ENCODE measurements at places on chromosomes 13 and 19. TPM values are rescaled to one million over a fixed set of nuclear protein-coding genes. Genes with fewer than 3 reads are reported as not detected.

GRCh38 chr13:91986761-91987483 lies 588.5 kb downstream of the GPC5 start:
- no peak for DNase-seq
- H3K27me3 ChIP-seq = no peaks in the 10 kb centered on the region
- H3K36me3 ChIP-seq = no peaks in the 10 kb centered on the region
- no peaks in the 10 kb centered on the region for H3K4me1 ChIP-seq

GRCh38 chr19:53818756-53819155 lies 5.4 kb downstream of the NLRP12 start:
- no peaks in the 10 kb centered on the region for H3K4me1 ChIP-seq
- H3K27me3 ChIP-seq = no peaks in the 10 kb centered on the region
- no peak overlapping the region for H3K27ac ChIP-seq
- no peak overlapping the region for H3K4me3 ChIP-seq
- no peaks in the 10 kb centered on the region for H3K36me3 ChIP-seq

DNA sequence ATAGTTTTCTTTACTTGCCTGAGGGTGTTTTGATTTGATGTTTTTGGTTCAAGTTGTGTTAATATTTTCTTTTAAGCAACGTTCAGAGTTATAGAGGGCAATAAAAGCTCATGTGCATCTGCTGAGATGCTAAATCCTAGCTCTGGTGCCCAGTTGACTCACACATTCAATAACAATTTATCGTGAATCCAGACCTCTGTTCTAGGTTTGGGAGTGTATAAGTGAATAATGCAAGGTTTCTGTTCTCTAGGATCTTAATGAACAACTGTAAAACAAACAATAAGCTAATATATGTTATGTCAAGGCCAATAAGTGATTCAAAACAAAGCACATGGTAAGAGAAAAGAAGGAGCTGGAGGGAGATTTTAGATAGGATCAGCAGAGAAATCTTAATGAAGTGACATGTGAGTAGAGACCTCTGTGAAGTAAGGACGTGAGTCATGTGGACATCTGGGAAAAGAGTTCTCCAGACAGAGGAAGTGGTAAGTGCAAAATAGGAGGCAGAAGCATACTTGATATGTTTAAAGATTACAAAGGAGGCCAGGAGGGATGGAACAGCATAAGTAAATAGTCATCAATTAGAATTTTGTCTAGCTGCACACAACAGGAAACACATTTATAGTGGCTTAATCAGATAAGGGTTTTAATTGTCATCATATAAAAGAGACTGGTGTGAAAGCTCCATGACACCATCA lies 278.5 kb upstream of the HTR2A start:
- DNase-seq = peak; percentile 7
- no peaks in the 10 kb centered on the region for H3K36me3 ChIP-seq
- peaks cover 9% of the 10 kb centered on the region for H3K4me1 ChIP-seq
- no peaks in the 10 kb centered on the region for H3K27me3 ChIP-seq
- no peak overlapping the region for H3K4me3 ChIP-seq

GRCh38 chr13:66700117-66700601 lies 530.0 kb downstream of the PCDH9 start:
- no peaks in the 10 kb centered on the region for H3K36me3 ChIP-seq
- H3K4me3 ChIP-seq = no peak overlapping the region
- no peak for DNase-seq
- no peaks in the 10 kb centered on the region for H3K4me1 ChIP-seq

- no peaks in the 10 kb centered on the region for H3K27me3 ChIP-seq
- 0 out of 2 replicates have a peak, but pooled peaks cover 9% of the 10 kb centered on the region for H3K4me1 ChIP-seq
- peak; percentile 15 for DNase-seq
- no peak overlapping the region for H3K4me3 ChIP-seq
Measured at GRCh38 chr13:33312150-33312860, 26.8 kb upstream of the STARD13 start.

DNA sequence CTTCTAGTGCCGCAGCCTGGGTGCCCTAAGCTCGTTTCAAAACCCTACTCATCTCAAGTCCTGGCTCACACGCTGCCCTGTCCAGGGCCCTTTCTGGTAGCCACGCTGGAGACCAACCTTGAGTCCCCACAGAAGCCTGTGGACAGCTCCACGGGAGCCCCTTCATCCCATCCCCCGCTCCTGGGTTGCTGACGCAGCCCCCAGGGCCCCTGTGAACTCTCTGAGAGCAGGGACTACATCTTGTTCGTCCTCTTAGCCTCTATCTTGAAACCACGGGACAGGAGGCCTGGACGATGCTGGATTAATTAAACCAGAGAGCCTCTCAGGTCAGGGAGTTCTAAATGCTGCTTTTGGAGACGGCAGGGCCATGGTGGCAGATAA lies 7.4 kb downstream of the MLLT1 start:
- H3K4me3 ChIP-seq = no peak overlapping the region
- H3K27ac ChIP-seq = peak overlapping the region; percentile 67
- H3K36me3 ChIP-seq = peaks cover 49% of the 10 kb centered on the region
- peaks cover 49% of the 10 kb centered on the region for H3K4me1 ChIP-seq
- DNase-seq = no peak
- H3K27me3 ChIP-seq = no peaks in the 10 kb centered on the region

GRCh38 chr19:33040994-33041827 lies 23.5 kb downstream of the RHPN2 start:
- H3K4me1 ChIP-seq = peaks cover 27% of the 10 kb centered on the region
- peaks cover 24% of the 10 kb centered on the region for H3K36me3 ChIP-seq
- H3K27ac ChIP-seq = peak overlapping the region; percentile 92
- DNase-seq = peak; percentile 93

- H3K4me1 ChIP-seq = no peaks in the 10 kb centered on the region
- H3K27me3 ChIP-seq = no peaks in the 10 kb centered on the region
- no peak for DNase-seq
- no peaks in the 10 kb centered on the region for H3K36me3 ChIP-seq
Measured at GRCh38 chr13:80306337-80306972, 34.5 kb downstream of the SPRY2 start.

GRCh38 chr19:29750001-29750400 lies 34.9 kb upstream of the C19orf12 start:
- H3K36me3 ChIP-seq = no peaks in the 10 kb centered on the region
- H3K4me3 ChIP-seq = no peak overlapping the region
- H3K4me1 ChIP-seq = no peaks in the 10 kb centered on the region
- no peak for DNase-seq
- H3K27me3 ChIP-seq = peaks cover 11% of the 10 kb centered on the region

- no peak overlapping the region for H3K4me3 ChIP-seq
- no peaks in the 10 kb centered on the region for H3K27me3 ChIP-seq
- DNase-seq = no peak
- H3K27ac ChIP-seq = no peak overlapping the region
- peaks cover 6% of the 10 kb centered on the region for H3K36me3 ChIP-seq
- peaks cover 22% of the 10 kb centered on the region for H3K4me1 ChIP-seq
Measured at GRCh38 chr13:51614350-51614786, 30.1 kb downstream of the WDFY2 start.

- peak; percentile 99 for DNase-seq
- H3K4me1 ChIP-seq = peaks cover 52% of the 10 kb centered on the region
- no peaks in the 10 kb centered on the region for H3K36me3 ChIP-seq
- H3K4me3 ChIP-seq = no peak overlapping the region
Measured at GRCh38 chr13:80083853-80084676, 256.9 kb downstream of the SPRY2 start.

- H3K27me3 ChIP-seq = no peaks in the 10 kb centered on the region
- peaks cover 19% of the 10 kb centered on the region for H3K36me3 ChIP-seq
- peak; percentile 64 for DNase-seq
- H3K27ac ChIP-seq = peak overlapping the region; percentile 86
- peaks cover 18% of the 10 kb centered on the region for H3K4me1 ChIP-seq
- peak overlapping the region; percentile 94 for H3K4me3 ChIP-seq
Measured at GRCh38 chr19:19385896-19386869, 19.3 kb upstream of the GATAD2A start.

DNA sequence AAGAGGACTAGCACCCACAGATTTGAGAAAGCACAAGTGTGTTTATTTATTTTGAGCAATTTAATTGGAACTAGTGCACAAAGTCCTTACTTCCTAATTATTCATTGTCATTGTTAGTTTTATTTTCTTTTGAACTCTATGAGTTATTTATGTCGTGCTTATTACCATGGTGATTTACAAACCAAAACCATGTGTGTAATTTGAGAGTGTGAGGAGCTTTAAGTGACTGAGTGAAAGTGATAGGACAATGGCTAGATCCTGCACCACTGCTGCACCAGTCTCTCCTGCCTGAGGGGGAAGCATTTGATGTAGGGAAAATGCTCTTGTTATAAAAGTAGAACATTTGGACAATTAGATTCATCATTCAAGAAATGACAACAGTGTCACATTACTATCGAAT lies 172.3 kb upstream of the KLF12 start:
- H3K27ac ChIP-seq = no peak overlapping the region
- H3K4me3 ChIP-seq = no peak overlapping the region
- H3K27me3 ChIP-seq = no peaks in the 10 kb centered on the region
- H3K4me1 ChIP-seq = no peaks in the 10 kb centered on the region

GRCh38 chr19:42273407-42274064 lies 4.5 kb downstream of the CIC start:
- peak; percentile 41 for DNase-seq
- H3K36me3 ChIP-seq = peaks cover 65% of the 10 kb centered on the region
- no peak overlapping the region for H3K27ac ChIP-seq
- no peaks in the 10 kb centered on the region for H3K27me3 ChIP-seq
- peaks cover 16% of the 10 kb centered on the region for H3K4me1 ChIP-seq
- no peak overlapping the region for H3K4me3 ChIP-seq

DNA sequence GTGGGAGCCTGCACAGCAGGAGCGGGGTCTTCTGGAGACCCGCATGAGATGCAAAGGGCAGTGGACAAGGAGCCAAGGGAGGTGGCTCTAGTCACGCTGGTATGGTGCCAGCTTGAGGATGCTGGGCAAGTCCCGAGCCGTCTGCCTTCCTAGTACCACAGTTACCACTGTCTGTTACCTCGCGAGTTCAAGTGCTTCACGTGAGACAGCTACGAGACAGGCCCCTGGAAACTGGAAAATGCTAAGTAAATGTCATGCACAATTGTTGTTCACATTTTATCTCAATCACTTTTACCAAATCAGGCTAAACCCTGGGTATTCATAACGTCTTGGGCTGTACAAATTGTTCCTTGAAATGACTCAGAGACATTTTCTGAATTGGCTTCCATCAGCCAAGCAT lies 155.7 kb downstream of the TNFRSF19 start:
- no peak overlapping the region for H3K4me3 ChIP-seq
- no peaks in the 10 kb centered on the region for H3K27me3 ChIP-seq
- no peak overlapping the region for H3K27ac ChIP-seq
- no peaks in the 10 kb centered on the region for H3K4me1 ChIP-seq
- DNase-seq = no peak

DNA sequence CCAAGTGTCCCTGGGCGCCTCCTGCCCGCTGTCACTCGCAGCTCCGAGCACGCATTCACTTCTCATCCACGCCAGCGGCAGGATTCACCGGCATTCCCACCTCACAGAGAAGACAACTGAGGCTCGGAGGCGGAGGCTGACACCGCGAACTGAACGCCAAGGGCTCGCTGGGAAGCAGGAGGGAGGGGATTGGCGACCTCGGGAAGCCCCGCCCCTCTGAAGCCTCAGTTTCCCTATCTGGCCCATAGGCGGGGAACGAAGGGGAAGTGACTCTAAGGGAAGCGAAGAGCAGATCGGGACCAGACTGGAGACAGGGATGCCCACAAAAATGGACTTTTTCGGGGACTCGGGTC lies 256 bp downstream of the MICOS13 start:
- H3K27ac ChIP-seq = peak overlapping the region; percentile 56
- H3K4me3 ChIP-seq = peak overlapping the region; percentile 63
- DNase-seq = no peak
- peaks cover 13% of the 10 kb centered on the region for H3K4me1 ChIP-seq
- no peaks in the 10 kb centered on the region for H3K27me3 ChIP-seq

DNA sequence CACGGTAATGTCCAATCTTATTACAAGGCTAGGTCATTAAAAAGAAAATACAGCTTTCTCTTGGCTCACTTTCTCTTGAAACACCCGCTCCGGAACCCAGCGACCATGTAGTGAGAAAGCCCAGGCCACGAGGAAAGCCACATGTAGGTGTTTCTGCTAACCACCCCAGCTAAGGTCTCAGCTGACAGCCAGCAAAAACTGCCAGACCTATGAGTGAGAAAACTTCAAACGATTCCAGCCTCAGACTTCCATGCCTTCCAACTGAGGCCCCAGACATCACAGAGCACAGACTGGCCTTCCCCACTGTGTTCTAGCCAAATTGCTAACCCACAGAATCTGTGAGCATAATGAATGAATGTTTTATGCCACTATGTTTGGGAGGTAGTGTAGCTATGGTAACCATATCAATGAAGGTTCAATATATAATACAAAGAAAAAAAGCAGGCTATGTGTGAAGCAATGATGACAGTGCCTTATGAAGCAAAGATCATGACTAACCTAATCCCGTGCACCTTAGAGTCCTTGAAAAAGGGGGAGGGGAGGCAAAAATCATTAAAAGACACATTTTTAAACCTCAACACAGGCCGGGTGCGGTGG lies 11.9 kb upstream of the TPTE2 start:
- no peak overlapping the region for H3K4me3 ChIP-seq
- H3K36me3 ChIP-seq = no peaks in the 10 kb centered on the region
- H3K27ac ChIP-seq = no peak overlapping the region
- H3K4me1 ChIP-seq = no peaks in the 10 kb centered on the region
- H3K27me3 ChIP-seq = no peaks in the 10 kb centered on the region

DNA sequence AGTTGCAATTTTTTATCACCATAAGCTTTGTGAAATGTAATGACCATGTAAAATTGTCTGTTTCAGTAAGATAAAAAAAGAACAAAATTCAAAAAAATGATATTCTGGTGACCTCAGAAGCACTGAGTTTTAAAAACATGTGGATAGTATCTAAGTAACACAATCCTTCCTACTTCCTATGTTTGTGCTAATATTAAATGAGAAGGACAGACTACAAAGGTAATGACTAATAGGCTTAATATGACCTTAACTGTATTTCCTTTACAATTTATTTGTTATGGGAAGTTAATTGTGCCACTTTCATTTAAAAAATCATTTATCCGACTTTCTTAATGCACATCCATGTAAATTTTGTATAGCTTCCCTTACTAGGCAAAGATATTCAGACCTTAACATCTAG lies 1030.4 kb upstream of the ATXN8OS start:
- no peak overlapping the region for H3K27ac ChIP-seq
- H3K27me3 ChIP-seq = no peaks in the 10 kb centered on the region
- DNase-seq = no peak
- H3K4me3 ChIP-seq = no peak overlapping the region

- peaks cover 18% of the 10 kb centered on the region for H3K4me1 ChIP-seq
- no peaks in the 10 kb centered on the region for H3K36me3 ChIP-seq
- H3K4me3 ChIP-seq = no peak overlapping the region
- H3K27ac ChIP-seq = no peak overlapping the region
- no peak for DNase-seq
Measured at GRCh38 chr13:111966933-111967332, 100.0 kb upstream of the SOX1 start.

GRCh38 chr19:6378486-6378885 lies 2.8 kb upstream of the PSPN start:
- H3K4me3 ChIP-seq = no peak overlapping the region
- peaks cover 6% of the 10 kb centered on the region for H3K4me1 ChIP-seq
- no peaks in the 10 kb centered on the region for H3K27me3 ChIP-seq
- DNase-seq = no peak

The ZNF571 gene
- total RNA-seq = not detected

The ZNF614 gene
- 10.6 TPM for total RNA-seq

The CATSPERD gene
- not detected for total RNA-seq

The FOSB gene
- 1.1 TPM for total RNA-seq

The FUT1 gene
- total RNA-seq = not detected

The KCNRG gene
- total RNA-seq = not detected

The CELF5 gene
- not detected for total RNA-seq

The FGF14 gene
- not detected for total RNA-seq

The CALR3 gene
- not detected for total RNA-seq
